H1 (cell line): ENCODE measurements at places on chromosomes 12 and 14. TPM values are rescaled to one million over a fixed set of nuclear protein-coding genes. Genes with fewer than 3 reads are reported as not detected.

Gene CCDC177
- 0.62 and 1.4 TPM in 2 replicates for polyA plus RNA-seq

Gene CERS5
- 75.8 and 119 TPM in 2 replicates for polyA plus RNA-seq

Gene VRK1
- 10.8 and 24.2 TPM in 2 replicates for polyA plus RNA-seq

Gene TROAP
- 36.7 and 54.7 TPM in 2 replicates for polyA plus RNA-seq

Gene HOXC10
- polyA plus RNA-seq, result not detected in 2 replicates

Gene AKAP6
- polyA plus RNA-seq, result 0.05 and 0.09 TPM in 2 replicates

Gene TMEM132C
- 0.23 and 0.52 TPM in 2 replicates for polyA plus RNA-seq

Gene BICD1
- polyA plus RNA-seq, result 34.1 and 40.8 TPM in 2 replicates

Gene KCNH3
- 0.47 and 0.50 TPM in 2 replicates for polyA plus RNA-seq

Gene NTS
- polyA plus RNA-seq, result 7.8 and 17.0 TPM in 2 replicates

Gene SLCO1B1
- not detected in 2 replicates for polyA plus RNA-seq

Gene CCND2
- polyA plus RNA-seq, result 35.7 and 41.7 TPM in 2 replicates

Gene OR4M1
- polyA plus RNA-seq, result not detected in 2 replicates

Gene ARHGEF25
- polyA plus RNA-seq, result 8.6 and 8.8 TPM in 2 replicates

Gene SETD1B
- polyA plus RNA-seq, result 1.3 and 2.3 TPM in 2 replicates

Gene MNAT1
- 19.1 and 34.7 TPM in 2 replicates for polyA plus RNA-seq

Gene LGR5
- polyA plus RNA-seq, result 0.08 and 0.13 TPM in 2 replicates

Gene CDKN3
- polyA plus RNA-seq, result 25.4 and 43.5 TPM in 2 replicates

Gene CEBPE
- polyA plus RNA-seq, result 0.05 and 0.06 TPM in 2 replicates

Gene CCDC175
- not detected in 2 replicates for polyA plus RNA-seq

Gene NID2
- polyA plus RNA-seq, result 12.6 and 16.5 TPM in 2 replicates

Gene FAM181A
- not detected in 2 replicates for polyA plus RNA-seq

Gene ZFYVE21
- polyA plus RNA-seq, result 127 and 143 TPM in 2 replicates

Gene SMIM41
- polyA plus RNA-seq, result 0.91 and 0.98 TPM in 2 replicates

Gene KLRC3
- not detected in 2 replicates for polyA plus RNA-seq
